Posterior vena cava (tissue), 2 donors: ENCODE measurements at places on chromosomes 7 and 10.

GRCh38 chr10:76316234-76316633, 884.8 kb downstream of the LRMDA start:
- no peak for DNase-seq

- no peak for DNase-seq
Observed at GRCh38 chr7:154171422-154171821, 119.2 kb downstream of the DPP6 start.

GRCh38 chr10:122485670-122486069, 24.3 kb downstream of the HTRA1 start:
- no peak for DNase-seq

- no peak for DNase-seq
Observed at GRCh38 chr7:138328215-138328614, 131.8 kb upstream of the TRIM24 start.

- no peak for DNase-seq
Observed at GRCh38 chr7:94335586-94335985, 59.1 kb upstream of the COL1A2 start.

DNA sequence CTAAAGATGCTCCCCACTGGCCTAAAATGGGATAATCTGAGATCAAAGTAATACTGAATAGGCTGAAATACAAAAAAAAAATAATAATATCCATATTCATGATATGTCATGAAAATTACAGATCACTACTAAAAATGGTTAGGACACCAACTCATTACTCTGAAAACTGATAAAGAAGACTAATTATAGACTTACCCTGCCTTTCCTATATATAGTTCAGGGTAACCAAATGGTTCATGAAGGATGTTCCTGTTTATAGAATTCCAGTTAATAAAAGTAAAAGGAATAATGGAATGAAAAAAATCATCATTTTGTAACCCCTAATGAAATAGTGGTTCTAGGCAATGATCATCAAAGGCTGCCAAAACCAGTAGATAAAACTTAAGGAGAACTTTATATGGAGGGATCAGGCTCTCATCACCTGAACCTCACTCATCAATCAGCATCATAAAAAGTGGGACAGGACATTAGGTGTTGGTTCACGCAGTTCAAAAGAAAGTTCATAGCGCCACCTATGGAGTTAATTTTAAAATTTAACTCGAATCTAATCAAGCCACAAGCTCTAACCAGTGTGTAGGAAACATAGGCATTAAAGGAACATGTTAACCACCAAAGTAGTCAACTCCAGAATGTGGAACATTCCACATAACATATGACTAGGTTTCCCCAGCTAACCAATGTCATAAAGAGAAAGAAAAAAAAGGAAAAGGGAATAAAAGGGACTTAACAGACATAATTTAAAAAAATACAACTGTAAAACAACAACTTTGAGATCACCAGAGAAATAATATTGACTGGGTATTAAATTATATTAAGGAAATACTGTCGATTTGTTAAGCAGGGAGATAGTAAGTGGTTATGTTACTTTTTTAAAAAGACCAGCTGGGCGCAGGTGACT, 35.7 kb downstream of the P4HA1 start:
- DNase-seq: no peak

GRCh38 chr7:18468795-18469194, 26.8 kb upstream of the HDAC9 start:
- DNase-seq: no peak

- no peak for DNase-seq
Observed at GRCh38 chr10:122864194-122864592, 15.2 kb downstream of the FAM24B start.

DNA sequence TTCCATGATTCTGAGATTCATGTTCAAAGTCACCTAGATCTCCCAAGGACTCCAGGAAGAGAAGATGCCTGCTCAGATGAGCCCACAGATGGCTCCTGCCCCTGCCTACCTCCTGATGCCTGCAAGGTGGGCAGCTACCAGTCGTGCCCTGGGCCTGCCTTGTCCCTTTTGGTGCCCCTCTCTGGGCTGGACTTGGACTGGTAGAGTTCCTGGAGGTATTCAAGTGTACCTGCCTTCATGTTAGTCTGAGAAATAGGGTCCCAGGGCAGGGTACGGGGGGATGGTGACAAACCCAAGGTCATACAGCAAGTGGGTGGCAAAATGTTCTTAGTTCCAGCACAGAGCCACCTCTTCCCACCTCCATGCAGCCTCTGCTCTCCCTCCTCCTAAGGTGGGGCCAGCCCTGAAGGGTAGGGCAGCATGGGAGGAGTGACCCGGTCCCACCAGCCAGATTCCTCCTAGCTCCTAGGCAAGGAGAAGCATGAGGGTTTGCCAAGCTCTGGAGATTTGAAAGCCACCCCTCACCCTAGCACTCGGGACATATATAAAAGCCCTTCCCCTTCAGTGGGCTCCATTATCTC, 80.8 kb upstream of the UNC5B start:
- DNase-seq: no peak

GRCh38 chr7:114084002-114084471, 165.2 kb upstream of the PPP1R3A start:
- DNase-seq: no peak

GRCh38 chr10:43218206-43218950, 48.5 kb downstream of the RASGEF1A start:
- DNase-seq: no peak

- no peak for DNase-seq
Observed at GRCh38 chr10:123550675-123551096, 115.5 kb upstream of the GPR26 start.

GRCh38 chr10:27192284-27192683, 37.1 kb downstream of the MASTL start:
- no peak for DNase-seq
